GM20000 (cell line): ENCODE measurements at places on chromosomes 3 and 15.

DNA sequence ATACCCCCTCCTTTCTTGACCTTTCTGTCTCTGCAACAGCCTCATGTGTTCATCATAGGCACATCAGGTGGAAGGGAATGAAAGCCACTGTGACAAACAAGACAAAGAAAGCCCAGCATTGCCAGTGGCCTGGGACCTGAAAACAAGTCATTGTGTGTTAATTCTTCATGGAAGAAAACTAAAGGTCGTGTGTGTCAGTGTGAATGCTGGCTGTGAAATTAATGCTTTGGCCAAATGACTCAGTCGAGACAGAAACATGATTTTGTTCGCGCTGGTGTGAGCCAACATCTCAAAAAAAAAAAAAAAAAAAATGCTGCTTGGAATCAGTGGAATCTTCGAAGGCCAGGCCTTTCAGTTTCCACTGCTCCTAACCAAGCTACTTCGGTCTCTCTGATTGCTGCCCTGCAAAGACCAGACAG is 386.5 kb upstream of the PROK2 start:
- DNase-seq = no peak

DNA sequence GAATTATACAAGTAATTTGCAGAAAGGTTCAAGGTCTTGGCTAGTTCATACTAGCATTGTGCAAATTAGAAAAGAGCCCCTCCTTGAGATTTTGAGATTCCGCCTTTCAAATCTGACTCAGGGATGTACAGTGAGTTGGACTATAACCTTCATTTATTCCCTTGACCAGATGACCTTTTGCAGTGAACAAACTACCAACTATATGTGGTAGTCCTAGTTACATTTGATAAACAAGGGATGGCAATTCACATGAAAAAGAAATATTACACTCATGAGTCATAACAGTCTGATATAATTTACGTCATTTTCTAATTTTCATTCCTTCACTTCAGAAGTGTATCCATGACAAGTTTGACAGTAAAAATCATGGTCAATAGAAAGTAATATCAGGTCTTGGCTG is 860.4 kb downstream of the ROBO1 start:
- DNase-seq = no peak

DNA sequence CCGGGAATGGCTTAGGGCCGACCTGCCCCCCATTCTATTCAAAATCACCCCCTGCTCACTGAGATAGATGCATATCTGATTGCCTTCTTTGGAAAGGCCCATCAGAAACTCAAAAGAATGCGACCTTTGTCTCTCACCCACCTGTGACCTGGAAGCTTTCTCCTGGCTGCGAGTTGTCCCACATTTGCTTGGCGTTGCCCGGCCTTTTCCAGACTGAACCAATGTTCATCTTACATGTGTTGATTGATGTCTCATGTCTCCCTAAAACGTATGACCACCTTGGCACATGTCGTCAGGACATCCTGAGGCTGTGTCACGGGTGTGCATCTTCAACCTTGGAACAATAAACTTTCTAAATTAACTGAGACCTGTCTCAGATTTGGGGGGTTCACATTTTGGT is 3.4 kb upstream of the MUC20 start:
- no peak for DNase-seq

DNA sequence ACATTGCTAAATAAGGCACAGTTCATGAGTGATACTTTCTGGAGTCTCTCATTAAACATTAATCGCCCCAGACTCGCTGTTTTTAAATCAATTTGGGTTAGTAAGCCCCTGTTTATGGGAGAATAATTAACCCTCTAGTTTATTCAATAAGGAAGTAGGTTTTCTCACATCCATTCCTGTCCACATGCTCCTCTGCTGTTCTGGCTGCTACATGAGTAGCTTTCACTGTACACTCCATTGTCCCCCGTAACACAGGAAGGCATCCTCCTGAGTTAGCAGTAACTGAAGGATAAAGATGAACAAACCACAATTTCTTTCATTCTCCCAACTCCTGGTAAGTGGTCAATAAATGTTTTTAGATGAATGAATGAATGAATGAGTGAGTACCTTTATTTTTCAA is 378.5 kb downstream of the DIPK2A start:
- no peak for DNase-seq

- DNase-seq = peak; percentile 24
These were observed 289.0 kb upstream of the RASGRP1 start for GRCh38 chr15:38853608-38854007.

DNA sequence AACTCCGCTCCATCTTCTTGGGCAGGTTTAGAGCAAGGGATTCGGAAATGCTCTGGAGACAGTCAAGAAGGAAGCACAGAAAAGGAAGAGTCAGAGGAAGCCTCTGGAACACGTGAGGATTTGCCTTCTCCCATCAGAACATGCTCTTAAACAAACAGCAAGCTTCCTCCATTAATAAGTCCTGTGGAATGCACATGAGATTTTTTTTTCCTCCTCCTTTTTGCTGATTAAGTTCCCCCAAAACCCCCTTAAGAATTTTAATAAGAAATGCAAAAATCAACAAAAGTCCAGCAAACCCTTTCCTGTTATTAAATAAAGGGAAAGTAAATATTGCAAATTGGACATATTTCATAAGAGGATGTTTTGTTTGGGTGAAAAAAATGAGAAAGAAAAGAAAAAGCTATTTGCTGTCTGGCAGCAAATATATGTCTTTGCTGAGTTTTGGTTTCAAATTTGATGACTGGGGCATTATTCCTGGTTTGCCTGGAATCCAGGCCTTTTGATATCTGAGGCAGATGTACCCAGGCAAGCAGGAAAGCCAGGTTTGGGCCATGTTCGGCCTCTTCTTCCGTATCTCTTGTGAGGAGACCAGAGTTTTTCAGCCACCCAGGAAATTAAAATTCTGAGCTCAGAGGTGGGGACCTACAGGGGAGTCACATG is 7.9 kb upstream of the TSEN2 start:
- no peak for DNase-seq

DNA sequence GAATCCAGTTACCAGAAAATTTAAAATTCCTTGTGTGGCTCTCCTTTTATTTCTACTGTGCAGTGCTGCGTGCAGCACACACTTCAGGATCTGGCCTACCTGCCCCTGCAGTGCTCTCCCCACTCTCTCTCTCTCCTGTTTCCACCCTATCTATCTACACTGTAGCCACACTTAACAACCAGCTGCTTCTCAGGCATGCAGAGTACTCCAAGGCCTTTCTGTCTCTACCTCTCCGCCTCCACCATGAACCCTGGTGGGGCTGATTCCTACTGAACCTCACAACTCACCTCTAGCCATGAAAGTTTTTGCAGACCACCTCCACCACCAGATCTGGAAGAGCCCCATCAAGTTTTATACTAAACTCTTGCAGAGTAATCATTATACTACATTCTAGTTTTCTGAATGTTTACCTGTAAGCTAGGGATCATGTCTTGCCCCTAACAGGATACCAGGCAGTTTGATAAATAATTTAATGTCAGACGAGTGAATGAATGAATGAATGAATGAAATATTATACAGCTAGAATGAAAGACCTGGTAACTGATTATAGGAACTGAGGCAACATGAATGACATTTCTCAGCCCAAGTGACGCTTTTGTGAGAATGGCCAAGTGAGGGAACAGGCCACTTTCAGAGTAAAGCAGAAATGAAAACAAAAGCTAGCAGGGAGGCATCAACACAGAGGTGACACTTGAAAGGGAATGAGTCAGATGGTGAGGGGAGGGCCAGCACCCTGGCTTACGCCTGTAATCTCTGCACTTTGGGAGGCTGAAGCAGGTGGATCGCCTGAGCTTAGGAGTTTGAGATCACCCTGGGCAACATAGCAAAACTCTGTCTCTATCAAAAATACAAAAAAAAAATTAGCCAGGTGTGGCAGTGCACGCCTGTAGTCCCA is 363.5 kb downstream of the FOXP1 start:
- DNase-seq = peak; percentile 49

GRCh38 chr15:87881026-87881425 is 375.5 kb downstream of the NTRK3 start:
- DNase-seq = no peak

GRCh38 chr3:72488738-72489035 is 359.6 kb downstream of the SHQ1 start:
- no peak for DNase-seq

DNA sequence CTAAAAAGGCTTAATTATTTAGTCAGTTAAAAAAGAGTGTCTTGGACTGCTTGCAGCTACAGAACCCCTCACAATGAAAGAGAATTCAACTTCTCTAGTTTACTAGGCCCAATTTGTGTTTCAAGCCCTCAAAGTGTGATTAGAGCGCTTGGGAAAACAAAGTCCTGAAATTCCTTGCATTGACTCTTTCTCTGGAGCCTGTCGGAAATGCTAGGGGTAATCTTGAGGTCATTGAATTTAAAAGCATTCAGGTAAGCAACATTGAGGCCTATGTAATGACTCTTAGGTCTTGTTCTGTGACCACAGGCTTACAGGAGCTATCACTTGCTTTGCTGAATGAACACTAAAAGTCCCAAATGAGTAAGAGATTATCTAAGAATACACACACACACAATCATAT is 186.0 kb downstream of the NLGN1 start:
- no peak for DNase-seq

GRCh38 chr15:27623560-27624305 is 475.4 kb downstream of the OCA2 start:
- no peak for DNase-seq

DNA sequence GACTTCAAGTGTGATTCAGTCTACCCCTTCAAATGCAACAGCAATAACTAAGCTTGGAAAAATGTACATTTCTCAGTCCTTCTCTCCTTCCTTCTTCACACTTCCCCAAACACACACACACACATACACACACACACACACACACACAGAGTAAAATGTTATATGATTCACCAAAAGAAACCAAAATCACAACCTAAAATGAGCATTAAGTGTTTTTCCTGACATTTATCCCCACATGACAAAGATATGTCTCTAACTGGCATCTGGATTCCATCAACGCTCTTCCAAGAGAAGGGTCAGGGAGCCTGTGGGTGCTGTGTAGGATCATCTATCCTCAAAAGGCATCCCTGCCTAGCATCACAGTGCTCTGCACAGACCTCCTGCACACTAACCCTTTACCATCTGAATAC is 21.0 kb downstream of the PDZRN3 start:
- no peak for DNase-seq

DNA sequence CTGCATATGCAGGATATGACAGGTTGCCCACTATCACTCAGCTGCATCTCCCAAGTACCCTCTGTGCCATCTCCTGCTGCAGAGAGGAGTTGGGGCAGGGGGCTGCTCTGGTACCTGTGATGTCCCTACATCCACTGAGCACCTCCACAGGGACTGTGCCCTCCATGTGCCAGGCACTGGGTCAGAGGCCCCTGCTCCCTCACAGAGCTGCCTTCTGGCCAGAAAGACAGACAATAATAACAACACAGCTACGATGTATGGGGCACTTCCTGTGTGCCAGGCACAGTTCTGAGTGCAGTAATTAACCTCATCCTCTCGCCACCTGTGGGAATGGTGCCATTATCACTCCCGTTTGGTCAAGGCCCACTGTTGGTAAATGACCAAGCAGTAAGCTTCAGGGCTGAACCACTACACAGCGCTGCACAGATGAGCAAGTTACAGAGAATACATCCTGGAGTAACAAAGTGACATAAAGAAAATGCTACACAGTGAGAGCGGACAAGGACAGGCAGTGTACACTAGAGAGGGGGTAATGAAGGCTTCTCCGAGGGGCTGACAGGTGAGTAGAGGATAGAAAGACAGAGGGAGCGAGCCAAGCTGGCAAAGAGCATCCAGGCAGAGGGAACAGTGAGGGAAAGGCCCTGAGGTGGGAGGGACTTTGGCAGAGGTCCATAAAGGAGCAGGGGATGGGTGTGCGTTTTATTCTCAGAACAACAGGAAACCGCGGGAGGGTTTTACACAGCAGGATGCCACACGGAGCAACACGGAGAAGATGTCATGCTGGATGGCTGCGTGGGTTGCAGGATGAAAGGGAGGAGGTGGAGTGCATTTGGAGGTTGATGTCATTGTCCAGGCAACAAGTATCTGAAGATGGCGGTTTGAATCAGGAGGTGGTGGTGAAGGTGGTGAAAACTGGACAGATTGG is 13.6 kb downstream of the WNT7A start:
- DNase-seq = no peak

DNA sequence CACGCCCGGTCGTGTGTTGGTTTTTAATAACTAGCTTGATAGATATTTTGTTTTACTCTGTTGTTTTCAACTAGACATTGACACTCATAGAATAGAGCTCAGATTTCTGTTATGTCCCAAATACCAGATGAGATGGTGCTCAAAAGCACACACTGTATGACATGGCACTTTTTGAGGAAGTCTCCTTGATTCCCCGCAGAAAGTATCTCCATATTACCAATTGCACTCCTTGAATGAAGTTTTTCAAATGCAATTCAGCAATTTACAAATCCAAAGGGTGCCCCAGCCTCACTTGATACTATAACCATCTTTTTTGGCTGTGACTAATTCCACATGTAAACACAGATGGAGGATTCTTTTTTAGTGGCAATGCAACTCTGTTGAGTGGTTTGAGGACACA is 92.0 kb upstream of the IGF1R start:
- no peak for DNase-seq

DNA sequence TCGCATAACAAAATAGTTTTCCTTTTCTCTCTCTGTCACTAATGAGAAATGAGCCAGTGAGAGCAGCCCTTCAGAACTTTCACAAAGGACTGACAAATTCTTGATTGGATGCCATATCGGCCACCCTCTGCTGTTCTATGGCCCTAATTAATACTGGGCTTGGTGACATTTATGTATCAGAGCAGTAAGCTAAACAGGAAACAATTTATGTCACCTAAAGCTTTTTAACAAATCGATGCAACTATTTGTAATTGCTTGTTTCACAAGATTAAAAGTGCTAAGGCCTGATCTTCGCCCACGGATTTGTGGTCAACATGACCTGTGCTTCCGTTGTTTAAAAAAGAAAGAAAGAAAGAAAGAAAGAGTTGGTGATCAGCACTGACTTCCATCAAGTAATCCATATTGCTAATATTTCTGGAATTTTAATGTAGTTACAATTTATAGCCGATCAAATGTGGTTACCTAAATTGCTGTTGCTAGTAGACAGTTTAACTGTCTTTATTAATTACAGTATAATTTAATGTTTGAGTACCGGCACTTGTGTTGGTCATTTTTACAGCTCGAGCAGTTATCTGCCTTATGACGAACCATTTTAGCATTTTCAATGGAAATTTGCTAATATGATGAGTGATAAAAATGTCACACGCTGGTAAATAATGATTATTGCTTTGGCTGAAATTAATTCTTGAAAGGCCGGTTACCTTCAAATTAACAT is 631.3 kb downstream of the FOXP1 start:
- no peak for DNase-seq

- peak; percentile 19 for DNase-seq
These were observed 10.1 kb downstream of the ARL14 start for GRCh38 chr3:160686955-160687535.
